ENCODE measurements at places on chromosomes 5 and 9.

GRCh38 chr5:149423049-149423793, 44.1 kb upstream of the IL17B start:
- DNase-seq = no peak

- DNase-seq = no peak
These were observed 166.0 kb downstream of the COL23A1 start for GRCh38 chr5:178423901-178424809.

DNA sequence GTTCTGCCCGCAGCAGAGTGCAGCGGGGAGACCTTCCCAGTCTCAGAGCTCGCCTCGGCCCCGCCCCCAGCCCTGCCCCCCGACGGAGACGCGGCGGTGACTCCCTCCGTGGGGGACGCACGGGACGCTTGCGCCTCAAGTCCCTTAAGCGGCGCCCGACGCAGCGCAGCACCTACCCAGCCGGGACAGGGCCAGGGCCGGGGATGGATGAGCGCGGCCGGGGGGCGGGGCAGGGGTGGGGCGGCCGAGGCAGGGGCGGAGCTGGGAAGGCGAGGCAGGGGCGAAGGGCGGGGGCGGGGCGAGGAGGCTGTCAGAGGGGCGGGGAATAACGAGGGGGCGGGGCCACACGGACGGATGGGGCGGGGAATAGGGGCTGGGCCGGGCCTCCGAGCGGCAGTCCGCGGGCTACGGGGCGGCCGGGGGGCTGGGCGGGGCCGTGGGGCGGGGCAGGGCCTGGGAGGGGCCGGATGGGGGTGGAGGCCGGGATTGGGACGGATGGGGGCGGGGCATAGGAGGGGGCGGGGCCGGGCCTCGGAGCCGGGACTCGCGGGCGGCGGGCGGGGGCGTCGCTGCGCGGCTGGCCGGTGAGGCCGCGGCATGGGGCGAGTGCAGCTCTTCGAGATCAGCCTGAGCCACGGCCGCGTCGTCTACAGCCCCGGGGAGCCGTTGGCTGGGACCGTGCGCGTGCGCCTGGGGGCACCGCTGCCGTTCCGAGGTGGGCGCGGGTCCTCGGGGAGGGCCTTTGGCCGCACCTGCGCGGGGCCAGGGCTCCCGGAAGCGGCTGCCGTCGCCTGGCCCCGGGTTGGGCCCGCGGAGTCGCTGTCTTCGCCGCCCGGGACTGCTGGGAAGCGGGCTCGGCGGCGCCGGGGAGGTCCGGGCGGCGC, at the start of gene ARRDC1:
Gene ARRDC1, plus strand, starts transcription at position 566 of the 884 bp plus-strand sequence. Its CDS starts 32 bp downstream, at position 598.
- DNase-seq = peak; percentile 94

DNA sequence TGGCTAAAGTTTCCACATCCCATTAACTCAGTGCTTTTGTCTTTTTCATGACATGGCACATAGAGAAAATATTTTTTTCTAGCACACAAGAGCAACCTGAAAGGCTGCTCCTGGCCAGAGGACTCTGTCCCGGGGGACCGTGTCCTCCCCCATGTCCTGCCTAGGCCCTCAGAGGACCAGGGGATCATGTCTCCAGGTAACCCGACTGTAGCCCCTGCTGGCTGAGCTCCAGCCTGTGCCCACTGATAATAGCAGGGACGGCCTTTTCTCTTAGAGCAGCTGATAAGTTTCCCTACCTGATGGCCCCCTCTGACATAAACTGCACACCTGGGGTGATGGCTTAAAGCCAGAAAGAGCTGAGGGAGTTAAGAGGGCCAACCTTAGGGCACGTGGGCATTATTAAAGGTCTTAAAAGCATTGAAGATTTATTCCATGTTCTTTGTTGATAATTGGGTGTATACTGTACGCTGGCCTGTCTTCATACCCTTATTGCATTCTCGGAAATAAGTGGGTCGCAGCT, 5.9 kb downstream of the HDHD3 start:
- DNase-seq = no peak

DNA sequence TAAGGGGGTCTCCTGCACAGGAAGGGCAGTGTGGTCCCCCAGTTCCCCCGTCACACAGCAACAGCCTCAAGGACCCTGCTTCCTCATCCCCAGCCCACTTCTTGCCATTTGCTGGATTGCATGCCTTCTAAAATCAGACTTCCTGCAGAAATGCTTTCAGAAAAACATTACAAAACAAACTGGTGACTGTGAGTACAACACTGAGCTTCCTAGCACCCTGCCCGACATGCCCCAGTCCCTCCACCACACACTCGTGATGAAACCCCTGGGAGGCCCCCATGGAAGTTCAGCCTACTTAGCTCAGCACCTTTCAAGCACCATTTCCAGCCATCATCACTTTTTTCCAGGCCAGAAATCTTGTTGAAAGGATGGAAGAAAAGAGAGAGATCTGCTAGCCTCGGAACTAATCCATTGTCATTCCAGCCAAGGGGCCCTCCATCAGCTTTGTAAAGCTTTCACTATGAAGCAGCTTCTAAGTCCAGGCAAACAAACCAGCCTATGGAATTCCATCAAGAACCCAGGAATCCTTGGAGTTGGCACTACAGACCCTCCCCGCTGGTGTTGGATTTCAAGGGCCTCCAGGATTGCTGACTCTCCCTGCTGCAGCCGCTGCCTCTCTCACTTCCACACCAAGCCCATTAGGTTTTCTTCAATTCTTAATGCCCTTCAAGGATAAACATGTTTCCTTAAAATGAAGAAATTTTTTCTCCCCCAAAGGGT, 114.6 kb downstream of the C5orf15 start:
- no peak for DNase-seq

DNA sequence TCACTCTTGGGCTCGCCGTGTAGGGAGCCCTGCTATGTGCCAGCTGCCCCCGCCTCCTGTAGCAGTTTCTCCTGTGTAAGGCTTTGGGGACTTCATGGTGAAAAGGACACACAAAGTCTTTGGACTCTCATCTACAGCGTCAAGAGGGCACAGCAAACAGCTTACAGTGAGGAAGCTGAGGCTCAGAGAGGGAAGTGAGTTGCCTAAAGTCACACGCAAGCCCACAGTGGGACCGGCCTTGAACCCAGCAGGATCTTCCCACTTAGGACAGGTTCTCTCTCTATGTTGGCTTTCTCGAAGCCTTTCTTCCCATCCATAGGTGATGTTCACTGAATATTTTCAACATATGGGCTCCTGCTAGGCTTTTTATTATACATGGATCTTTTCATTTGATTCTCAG, 9.8 kb upstream of the PRRX2 start:
- DNase-seq = no peak

GRCh38 chr9:10255758-10256157, 357.0 kb downstream of the PTPRD start:
- DNase-seq = no peak
